ENCODE measurements at places on chromosomes 7 and 10.

GRCh38 chr10:27490807-27491206 is 13.3 kb upstream of the RAB18 start:
- DNase-seq: no peak

- DNase-seq: peak; percentile 37
Observed at GRCh38 chr7:44962483-44963251, 16.1 kb downstream of the MYO1G start.

DNA sequence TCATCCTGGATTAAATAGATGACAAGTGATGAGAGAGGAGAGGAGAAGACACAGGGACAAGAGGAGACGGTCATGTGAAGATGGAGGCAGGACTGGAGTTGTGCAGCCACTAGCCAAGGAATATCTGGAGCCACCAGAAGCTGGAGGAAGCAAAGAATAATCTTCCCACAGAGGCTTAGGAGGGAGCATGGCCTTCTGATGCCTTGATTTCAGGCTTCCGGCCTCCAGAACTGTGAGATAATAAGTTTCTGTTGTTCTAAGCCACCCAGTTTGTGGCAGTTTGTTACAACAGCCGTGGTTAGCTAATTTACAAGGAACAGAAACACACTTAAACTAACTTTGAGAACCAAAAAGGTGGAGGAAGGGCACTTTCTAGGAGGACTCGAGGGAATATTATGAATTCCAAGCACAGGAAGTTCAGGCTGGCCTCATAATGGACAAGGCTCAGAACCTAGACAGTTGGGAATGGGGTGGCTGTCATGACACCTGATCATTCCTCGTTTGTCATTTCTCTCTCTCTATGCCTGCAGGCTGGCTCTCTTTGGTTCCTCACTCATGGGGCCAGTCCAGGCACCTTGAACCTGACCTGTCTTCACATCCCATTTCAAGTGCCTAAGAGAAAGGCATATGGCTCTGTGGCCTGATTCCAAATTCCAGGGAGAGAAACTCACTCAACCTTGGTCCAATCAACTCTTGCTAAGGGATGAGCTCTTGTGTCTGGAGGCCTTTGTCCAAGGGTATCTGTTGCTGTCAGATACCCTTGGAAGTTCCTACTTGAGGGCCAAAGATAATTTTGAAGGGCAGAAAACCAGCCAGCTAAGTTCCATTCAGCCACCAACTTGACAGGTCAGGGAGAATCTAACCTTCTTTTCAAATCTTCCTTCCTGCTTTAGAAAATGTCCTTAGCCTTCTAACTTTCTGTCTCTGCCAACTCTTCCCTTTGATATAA is 33.5 kb upstream of the PDZD8 start:
- DNase-seq: no peak

DNA sequence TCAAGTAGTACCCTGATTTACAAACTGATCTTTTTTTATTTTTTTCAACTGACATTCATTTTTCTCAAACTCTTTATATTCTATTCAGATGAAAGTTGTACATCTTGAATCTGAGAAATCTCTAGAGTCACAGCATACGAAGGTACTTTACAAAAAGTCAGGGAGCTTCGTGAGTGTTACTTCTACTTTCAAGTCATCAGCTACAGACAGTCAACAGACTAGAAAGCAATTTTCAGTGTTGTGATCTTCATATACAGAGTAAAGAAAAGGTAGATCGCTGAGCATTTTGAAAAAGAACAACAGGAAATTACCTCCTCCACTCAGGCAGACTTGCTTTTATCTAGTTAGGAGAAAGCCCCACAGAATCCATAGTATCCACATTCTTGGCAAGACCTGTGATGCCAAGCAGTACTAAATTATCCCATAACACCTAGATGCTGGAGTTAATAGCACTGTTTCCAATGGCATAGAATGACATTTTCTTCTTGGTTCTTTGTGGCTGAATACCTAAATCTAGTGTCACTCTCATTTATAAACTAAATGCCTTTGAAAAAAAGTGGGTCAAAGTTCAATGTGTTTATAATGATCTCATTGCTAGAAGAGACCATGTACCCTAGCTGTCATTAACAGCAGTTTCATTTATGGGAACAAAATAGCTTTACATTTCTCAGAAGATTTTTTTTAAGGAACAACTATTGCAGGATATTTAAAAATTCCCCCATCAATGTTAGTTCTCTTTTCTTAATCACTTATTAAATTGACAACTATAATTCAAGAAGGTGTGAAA is 12.0 kb upstream of the ZNF800 start:
- no peak for DNase-seq

GRCh38 chr7:147579148-147579547 is 1011.4 kb upstream of the C7orf33 start:
- no peak for DNase-seq

- no peak for DNase-seq
Observed at GRCh38 chr10:28077889-28078288, 79.0 kb upstream of the ODAD2 start.

DNA sequence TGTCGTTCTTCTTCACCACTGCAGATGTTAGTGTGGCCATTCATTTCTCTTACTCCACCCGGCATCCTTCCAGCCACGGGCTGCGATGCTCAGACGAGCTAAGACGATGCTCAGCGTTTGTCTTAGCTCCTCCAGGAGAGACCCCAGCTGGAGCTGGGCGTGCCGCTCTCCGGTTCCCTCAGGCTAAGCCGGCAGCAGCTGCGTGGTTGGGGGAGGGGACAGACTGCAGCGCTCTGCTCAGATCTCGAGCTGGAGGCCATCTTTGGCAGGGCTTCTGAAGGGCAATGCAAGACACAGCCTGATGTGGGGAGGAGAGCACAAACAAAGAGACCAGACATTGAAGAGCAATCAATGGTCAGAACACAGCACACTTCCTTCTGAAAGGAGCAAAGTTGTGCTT is 4.8 kb downstream of the INA start:
- no peak for DNase-seq

DNA sequence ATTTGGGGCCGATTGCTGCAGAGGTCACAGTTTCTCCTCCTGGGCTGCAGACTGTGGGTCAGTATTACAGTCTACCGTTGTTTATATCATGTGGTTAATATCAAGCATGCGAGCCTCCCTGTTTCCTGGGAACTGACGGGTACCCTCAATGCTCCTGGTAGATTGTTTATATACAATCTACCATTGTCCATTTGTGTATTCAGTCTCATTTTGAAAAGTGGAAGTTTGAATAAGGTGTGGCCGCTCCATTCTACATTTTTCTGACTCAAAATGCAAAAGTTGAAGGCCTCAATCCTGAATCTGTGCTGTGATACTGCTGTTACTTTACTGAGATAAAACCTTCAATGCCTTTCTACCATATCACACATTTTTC is 107.9 kb downstream of the ACTR3B start:
- no peak for DNase-seq

- no peak for DNase-seq
Observed at GRCh38 chr7:83695128-83695960, 46.4 kb upstream of the SEMA3E start.

- DNase-seq: no peak
Observed at GRCh38 chr10:89302625-89303024, 779 bp downstream of the IFIT2 start.

DNA sequence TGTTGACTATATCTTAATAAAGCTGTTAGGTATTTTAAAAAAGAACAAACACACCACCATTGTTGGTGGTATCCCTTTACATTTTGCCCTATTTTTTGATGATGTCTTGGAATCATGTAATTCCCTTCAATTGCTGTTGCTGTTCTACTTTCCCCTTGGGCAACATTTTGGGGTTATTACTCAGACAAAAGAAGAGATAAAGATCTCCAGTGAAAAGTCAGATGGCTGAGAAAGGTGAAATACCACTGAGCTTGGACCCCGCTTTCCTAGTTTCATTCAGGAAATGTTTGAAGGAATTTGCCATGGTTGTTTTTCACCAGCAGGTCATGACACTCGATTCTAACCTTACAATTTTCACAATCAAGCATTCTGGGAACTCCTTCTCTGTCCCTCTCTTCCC is 84.6 kb downstream of the MACC1 start:
- no peak for DNase-seq

- no peak for DNase-seq
Observed at GRCh38 chr10:21194510-21194993, 297.4 kb upstream of the NEBL start.

- DNase-seq: no peak
Observed at GRCh38 chr7:31864646-31865045, 177.6 kb downstream of the PPP1R17 start.

DNA sequence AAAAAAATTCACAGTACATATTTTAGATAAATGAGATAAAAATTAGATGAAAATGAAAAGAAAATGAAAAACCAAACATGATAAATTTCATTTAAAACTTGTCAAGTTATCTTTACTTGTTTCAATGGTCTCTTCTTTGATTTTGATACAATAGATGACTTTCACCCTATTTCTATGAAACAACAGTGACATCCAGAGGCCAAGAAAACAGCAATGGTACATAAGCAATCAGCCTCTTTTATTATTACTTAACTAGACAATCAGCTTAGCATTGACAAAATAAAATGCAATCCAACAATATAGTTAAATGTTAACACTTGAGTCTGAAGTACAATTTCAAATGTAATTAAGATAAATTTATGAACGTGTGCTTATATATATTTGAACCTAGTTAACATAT is 74.8 kb upstream of the GPR37 start:
- DNase-seq: no peak

- no peak for DNase-seq
Observed at GRCh38 chr7:141462958-141463357, 88.3 kb upstream of the AGK start.

- peak; percentile 38 for DNase-seq
Observed at GRCh38 chr10:103493916-103494877, 692 bp downstream of the NEURL1 start.

GRCh38 chr10:55063811-55064210 is 262.8 kb upstream of the PCDH15 start:
- DNase-seq: no peak

DNA sequence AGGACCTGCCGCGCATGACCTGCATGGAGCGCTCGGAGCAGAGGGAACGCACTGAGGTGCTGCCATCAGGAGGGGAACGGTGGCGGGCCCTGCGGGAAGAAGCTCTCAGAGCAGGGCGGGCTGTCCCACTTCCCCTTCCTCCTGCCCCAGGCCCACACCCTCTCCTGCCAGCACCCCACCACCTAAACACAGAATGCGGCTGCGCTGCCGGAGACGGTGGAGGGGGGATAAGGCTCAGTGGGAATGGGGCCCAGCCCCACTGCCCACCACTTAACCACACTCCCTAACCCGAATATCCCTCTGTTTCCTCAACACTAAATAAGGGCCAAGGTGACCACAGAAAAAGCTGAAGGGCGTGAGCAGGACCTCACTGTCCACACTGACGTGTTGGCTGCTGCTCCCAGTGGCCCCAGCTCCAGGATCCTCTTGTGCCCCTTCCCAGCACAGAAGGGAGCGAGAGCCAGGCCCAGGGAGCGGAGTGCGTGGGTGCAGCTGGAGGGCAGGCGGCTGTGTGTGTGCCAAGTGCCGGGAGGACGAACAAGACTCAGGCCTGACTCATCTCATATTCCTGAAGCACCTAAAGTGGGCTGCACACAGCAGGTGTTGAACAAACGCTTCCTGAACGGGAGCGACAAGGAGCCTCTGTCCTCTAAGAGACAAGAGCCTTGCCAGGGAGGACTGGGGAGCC is 116.8 kb downstream of the MAD1L1 start:
- DNase-seq: no peak

- DNase-seq: no peak
Observed at GRCh38 chr7:25382869-25383268, 154.6 kb upstream of the NPVF start.

DNA sequence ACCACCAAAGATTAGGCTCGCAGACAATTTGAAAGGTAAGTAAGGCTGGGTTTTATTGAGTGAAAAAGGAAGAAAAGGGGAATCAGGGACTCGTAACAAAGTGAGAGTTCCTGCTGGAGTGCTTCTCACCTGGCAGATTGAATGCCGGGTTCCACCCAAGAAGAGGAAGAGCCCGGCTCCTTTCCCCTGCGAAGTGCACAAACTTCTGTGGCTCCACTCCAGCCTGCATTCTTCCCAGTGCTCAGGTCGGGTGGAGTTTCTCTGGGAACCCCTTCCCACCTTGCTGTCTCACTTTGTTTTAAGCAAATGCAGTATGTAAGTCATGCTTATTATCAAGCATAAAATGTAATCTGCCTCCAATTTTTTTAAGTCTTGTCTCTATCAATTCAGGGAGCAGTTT is 87.1 kb upstream of the TMEM106B start:
- DNase-seq: no peak

DNA sequence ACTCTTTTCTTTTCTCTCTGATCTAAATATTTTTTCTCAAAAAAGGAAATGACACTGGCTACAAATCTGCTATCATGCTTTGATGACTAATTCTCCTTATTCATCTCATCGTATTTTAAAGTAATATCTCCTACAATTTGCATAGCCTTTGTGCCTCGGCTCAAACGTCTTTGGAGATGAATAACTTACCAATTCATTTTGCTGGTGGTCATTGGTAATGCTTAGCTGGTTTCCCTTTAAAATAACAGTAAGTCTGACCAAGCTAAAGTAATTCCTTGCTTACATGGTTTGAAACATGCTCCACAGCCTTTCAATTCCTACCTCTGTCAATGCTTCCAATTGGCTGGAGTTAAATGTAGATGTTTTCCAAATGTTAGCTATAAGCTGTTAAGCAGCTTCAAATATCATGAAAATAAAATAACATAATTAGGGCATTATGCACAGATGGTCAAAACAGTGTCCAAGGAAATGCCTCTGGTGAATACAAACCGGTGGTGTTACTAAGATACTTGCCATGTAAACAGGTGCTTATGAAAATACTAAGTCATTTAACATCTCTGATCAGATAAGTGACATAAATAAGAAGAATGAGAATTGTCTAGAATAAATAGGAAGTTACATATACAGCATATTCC is 435.0 kb downstream of the POM121L12 start:
- no peak for DNase-seq

DNA sequence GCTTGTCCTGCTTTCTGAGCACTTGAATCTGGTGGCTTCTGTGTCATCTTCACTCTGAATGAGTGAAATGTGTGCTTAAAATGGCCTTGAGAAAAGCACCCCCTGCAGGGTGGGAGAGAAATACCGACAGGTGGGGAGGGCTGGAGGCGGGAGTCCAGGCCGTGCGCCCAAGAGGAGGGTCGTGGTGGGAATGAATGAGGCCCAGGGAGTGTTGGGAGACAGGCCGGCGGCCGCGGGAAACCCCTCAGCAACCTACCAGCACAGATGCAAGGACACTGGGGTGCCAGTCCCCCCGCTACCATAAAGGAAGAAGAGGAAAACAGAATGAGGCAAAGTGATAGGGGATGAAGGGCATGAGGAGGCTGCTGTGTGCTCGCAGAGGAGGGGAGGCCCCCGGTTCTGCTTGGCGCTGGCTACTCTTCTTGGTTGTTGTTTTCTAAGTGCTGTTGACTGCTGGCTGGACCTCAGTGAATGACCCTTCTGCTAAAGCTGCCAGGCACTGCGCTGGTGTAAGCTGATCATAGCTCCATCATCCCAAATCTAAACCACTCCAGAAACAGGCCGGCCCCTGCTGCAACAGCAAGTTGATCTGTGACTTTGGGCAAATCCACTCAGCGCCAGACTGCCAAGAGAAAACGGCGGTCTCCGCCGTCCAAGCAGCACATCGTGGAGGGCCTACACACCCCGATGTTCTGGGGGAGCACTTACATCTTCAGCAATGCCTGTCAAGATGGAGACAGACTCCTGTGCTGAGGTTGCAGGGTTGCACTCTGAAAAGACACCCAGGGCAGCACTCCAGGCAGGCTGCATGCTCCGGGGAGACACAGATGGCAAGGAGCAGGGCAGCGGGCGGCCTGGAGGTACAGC is 378.5 kb downstream of the DNAJB6 start:
- DNase-seq: peak; percentile 9

- DNase-seq: no peak
Observed at GRCh38 chr7:25500393-25500921, 272.2 kb upstream of the NPVF start.
